ENCODE measurements at places on chromosomes 2 and 18.

DNA sequence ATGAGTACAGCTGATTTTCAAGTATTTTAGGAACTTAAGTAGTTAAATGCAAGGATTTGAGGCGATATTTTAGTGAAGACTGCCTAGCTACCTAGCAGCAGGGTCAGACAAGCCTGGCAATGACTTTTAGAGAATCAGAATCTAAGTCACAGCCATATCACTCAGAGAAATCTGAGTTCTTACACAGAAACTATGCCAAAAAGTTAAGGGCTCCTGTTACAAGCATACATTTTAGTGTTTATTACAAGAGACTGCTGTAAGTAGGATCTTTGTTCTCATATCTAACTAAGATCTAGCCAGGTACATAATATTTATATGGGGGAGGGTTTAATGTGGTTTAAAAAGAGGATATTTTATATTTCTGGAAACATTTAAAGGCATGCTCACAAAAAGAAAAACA, 37.5 kb downstream of the MAP4K3 start:
- DNase-seq, result no peak

- DNase-seq, result no peak
Measured at GRCh38 chr2:208978946-208979345, 444.9 kb upstream of the MAP2 start.

GRCh38 chr2:226136739-226137138, 662.9 kb downstream of the IRS1 start:
- DNase-seq, result no peak

- no peak for DNase-seq
Measured at GRCh38 chr18:3286159-3286558, 24.2 kb downstream of the MYL12B start.

GRCh38 chr2:5203134-5203755, 488.9 kb upstream of the SOX11 start:
- DNase-seq, result no peak

DNA sequence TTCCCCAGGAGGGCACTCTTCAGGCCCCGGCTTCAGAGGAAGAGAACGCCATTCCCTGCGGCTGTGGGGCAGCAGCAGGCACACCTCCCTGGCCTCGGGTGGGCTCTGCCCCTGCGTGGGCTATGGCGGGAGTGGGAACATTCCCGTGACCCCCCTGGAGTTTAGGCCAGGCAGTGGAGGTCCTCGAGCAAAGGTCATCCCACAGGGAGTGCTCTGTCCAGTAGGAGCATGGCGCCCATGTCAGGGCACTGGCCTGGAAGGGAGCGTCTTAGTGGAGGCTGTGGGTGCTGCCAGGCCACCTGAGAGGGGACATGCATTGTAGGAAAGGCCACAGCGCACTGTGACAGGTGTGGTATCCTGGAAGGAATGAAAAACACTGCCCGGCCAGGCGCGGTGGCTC, 9.2 kb upstream of the NFATC1 start:
- DNase-seq, result no peak
